ENCODE measurements at places on chromosomes 4 and X. TPM values are rescaled to one million over a fixed set of nuclear protein-coding genes. Genes with fewer than 3 reads are reported as not detected.

GRCh38 chr4:121686255-121686654, 10.5 kb downstream of the ANXA5 start:
- H3K4me3 ChIP-seq, result no peak overlapping the region
- no peak for DNase-seq
- no peaks in the 10 kb centered on the region for H3K4me1 ChIP-seq
- H3K27me3 ChIP-seq, result no peaks in the 10 kb centered on the region

GRCh38 chr4:144902614-144903013, 195.4 kb downstream of the ANAPC10 start:
- H3K36me3 ChIP-seq, result no peaks in the 10 kb centered on the region
- no peaks in the 10 kb centered on the region for H3K27me3 ChIP-seq
- H3K4me3 ChIP-seq, result no peak overlapping the region

DNA sequence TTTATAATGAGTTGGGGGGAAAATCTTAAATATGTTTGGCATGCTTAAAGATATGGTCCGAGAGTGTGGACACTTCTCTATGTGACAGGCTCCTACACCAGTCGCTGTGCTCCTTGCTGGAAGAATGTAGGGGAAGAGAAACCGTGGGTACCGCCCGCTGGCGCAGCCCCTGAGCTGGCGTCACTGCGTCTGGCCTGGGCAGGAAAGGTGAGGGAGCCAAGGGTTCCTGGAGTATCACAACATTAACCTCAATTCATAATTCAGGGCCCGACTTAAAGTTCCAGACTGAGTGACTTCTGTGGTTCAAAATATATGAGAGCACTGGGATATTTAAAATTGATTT, 95.1 kb downstream of the GATB start:
- no peaks in the 10 kb centered on the region for H3K27me3 ChIP-seq
- peaks cover 3% of the 10 kb centered on the region for H3K36me3 ChIP-seq
- DNase-seq, result no peak

DNA sequence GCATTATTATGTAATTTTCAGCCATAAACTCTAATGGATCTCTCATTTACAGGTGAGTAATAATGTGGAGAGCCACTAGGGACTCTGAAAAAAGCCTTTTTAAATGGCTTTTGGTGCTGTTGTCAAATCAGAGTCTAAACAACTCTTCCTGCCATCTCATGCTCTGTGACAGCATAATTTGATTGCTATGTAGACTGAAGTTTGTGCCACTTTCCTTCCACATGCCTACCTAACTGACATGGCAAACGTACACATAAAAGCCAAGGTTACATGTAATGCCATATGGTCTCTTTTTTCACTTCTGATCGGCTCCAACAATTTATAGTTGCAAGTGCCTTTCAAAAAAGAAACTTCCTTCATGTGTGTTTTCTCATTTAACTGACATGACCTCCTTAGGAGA, 94.3 kb downstream of the SH2D1A start:
- no peaks in the 10 kb centered on the region for H3K4me1 ChIP-seq
- no peak for DNase-seq
- no peaks in the 10 kb centered on the region for H3K36me3 ChIP-seq
- H3K27ac ChIP-seq, result no peak overlapping the region

DNA sequence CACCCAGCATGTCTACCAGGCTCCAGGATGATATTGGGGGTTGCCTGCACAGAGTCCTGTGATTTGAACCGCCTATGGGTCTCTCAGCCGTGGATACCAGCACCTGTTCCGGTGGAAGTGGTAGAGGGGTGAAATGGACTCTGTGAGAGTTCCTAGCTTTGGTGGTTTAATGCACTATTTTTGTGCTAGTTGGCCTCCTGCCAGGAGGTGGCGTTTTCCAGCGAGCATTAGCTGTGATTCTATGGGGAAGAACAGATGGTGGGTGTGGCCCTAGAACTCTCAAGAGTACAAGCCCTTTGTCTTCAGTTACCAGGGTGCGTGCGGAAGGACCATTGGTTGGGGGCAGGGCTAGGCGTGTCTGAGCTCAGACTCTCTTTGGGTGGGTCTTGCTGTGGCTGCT, 316.9 kb upstream of the AMOT start:
- no peaks in the 10 kb centered on the region for H3K36me3 ChIP-seq
- no peak overlapping the region for H3K4me3 ChIP-seq
- no peak for DNase-seq
- H3K27ac ChIP-seq, result no peak overlapping the region

GRCh38 chrX:134375691-134376090, 84.3 kb upstream of the HPRT1 start:
- no peaks in the 10 kb centered on the region for H3K36me3 ChIP-seq
- H3K4me3 ChIP-seq, result no peak overlapping the region

GAK gene
- total RNA-seq, result 124 TPM
